ENCODE measurements at places on chromosomes 4 and X. TPM values are rescaled to one million over a fixed set of nuclear protein-coding genes. Genes with fewer than 3 reads are reported as not detected.
A peak's percentile ranks its signal among the peaks of the same experiment; 100 is the strongest.

- peak; percentile 68 for DNase-seq
Observed at GRCh38 chrX:49884290-49884862, 5.1 kb downstream of the USP27X start.

DNA sequence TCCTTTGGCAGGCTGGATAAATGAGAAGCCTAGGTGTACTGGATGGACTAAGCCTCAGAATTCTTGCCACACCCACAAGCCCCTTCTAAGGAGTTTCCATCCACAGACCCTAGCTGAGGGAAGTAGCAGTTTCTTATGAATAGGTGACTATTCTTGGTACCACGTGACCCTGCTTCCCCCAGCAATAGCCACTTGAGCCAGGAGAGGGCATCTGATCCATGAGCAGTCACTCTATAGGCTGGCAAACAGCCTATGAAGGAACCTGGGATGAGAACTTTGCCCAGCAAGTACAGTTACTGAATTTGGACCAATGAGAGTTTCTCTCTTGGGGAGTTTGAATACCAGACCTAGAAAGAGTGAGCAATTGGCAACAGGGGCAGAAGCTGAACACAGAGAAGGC lies 84.0 kb downstream of the RTL9 start:
- DNase-seq: peak; percentile 5

The ATP8A1 gene
- total RNA-seq: 16.7 TPM

The TET2 gene
- 10.4 TPM for total RNA-seq

The BEND2 gene
- total RNA-seq: under 0.01 TPM
